ENCODE measurements at places on chromosomes 6 and 20.

DNA sequence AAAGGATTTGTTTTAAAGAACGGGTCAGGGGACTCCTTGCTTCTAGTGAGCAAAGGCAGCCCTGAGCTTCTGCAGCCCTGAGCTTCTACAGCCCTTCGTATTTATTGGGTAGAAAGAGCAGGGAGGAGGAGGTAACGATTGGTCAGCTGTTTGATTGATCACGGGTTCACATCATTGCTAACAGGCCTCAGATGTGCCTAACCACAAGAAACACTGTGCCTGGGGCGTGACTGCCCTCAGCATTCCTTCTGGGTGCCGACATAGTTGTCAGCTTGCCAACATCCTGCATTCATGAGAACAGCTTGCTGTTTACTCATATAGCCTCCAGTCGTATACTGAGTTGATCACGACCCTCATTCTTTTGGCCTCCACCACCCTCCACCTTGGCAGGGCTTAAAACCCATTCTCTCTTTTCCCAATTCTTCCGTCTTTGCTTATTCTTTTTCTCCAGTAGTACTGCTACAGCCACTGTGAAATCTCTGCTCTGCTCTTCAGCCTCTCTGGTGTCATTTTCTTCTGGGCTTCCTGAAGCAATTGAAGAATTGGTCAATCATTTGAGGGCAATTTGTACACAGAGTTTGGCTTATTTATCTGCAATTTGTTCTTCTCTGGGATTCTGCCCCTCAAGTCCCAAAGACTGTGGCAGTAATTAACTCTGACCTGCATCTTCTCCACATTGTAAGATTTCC, 25.4 kb upstream of the NOP56 start:
- no peak for DNase-seq

DNA sequence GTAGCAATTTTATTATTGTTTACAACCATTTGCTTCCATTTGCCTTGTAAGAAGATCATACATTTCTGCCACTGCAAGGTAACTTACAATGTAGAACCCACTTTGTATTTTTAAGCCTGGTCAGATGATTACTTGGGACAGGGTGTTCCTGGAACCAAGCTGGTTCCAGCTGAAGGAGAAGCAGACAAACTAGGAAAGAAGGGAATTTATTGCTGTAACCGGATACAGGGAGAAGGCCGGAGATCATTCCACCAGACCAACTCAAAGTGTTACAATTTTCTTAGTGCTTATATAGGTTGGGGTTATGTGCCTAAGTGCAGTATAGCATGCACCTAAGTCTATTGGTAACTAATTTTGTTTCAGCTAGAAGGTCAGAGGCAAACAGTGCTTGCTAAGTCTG, 104.4 kb downstream of the MANEA start:
- DNase-seq: no peak

GRCh38 chr20:32521780-32522525, 63.2 kb downstream of the NOL4L start:
- no peak for DNase-seq

DNA sequence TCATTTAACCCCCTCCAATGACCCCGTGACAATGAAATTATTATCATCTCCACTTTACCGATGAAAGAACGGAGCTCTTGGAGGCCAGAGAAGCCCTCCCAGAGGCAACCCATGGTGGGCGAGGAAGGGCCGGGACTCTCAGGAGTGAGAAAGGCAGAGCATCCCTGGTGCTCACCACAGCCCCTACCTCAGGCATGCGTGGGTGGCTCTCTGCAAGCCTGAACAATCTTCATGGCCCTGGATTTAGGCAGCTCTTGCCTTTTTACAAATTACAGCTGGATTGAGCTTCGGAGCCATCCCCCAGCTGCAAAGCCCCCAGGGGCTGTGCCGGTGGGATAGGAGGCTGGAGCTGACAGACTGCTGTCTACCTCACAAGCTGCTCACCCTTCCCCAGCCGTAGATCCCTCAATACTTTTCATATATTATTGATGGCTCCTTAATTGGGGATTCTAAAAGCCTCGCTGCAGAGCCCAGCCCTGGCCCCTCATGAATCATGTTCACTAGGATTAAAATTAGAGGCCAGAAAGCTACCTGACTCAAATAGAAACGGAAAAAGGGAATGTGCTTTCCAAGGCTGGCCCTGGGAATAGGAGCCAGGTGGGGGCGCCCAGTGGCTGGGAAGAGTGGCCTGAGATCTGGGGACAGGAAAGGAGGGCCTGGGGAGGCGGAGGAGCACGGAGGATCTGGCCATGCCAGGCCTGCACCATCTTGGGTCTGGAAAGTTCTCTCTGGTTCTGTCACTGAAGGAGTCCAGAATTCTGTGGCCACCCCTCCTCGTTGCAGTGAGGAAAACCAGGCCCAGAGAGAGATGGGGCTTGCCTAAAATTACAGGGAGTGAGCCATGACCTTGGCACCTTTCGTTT, 29.1 kb downstream of the CPNE5 start:
- no peak for DNase-seq

DNA sequence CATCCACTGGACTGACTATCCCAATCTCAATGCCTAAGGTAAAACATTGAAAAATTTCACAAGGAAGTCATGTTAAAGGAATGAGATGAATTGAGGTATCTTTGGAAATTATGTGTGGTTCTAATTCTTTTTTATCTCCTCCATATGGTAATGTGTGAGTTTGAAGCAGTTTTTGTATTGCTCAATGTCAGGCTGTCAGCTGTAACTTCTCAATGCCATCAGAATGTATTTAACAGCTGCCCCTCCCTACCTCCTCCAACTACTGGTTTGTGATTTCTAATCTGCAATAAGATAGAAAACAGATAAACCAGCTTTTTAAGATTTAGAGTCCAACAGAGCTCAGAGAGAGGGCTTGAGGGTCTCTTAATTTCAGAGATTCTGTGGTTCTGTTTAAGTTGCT, 1005.8 kb upstream of the ADGRB3 start:
- no peak for DNase-seq

DNA sequence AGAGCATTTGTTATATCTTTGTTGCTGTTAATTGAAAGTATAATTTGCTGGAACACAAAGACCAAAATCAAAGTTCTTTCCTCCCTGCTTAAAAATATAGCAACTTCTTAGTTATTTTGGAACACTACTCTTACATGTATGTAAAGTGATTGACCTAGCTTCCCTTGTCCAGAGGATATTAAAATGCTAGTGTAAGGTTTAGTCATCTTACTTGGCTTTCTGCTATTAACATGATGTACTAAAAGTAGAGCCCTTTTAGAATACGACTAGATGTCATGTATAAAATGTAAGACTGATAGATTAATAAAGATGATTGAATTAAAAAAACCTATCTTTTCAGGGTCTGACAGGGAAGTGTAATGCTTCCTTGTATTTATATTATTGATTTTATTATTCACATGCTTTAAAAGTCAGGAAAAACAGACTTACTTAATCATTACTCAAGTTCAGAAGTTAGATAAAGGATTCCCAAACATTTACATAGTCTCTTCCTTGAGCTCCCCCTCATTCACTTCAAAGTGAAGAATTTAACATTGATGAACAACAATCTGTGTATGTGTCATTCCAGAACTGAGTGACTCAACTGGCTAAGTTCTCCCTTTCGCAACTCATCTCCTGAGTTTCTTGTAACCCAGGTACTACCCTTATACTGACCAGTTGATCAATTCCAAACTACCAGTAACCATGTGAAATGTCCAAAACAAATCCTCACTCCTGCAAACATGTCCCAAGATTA, 50.9 kb downstream of the BTBD9 start:
- no peak for DNase-seq

- DNase-seq: no peak
Observed at GRCh38 chr6:32083812-32084768, 25.0 kb downstream of the TNXB start.

DNA sequence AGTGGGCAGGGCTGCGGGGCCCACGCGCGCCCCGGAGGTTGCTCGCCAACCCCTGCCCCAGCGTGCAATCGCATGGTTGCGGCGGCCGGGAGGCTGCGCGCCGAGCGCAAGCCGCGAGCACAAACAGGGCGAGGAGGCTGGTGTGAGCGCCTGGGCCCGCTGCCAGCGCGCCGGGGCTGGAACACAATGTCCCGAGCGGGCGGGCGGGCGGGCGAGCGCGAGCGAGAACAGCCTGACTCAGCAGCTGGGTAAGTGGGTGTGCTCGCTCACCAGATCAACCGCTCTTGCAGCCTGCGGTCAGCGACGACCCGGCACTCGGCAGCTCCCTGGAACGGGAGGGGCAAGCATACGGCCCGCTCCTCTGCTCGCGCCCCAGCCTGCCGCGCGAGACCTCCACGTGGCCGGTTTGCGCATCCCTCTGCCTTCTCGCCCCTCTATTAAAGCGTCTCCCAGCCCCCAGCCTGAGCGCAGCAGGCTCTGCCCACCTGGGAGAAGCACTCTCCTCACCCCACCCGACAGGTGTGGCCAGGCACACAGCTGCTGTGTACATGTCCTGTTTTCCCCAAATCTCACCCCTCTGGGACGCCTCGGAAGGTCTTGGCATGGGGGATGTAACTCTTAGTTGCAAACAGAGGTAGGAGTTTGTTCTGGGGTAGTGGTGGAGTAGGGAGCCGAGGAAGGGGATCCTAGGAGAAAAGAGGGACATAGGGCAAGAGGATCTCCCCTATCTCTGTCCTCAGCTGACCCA, 8.7 kb upstream of the ARMC12 start:
- peak; percentile 75 for DNase-seq

DNA sequence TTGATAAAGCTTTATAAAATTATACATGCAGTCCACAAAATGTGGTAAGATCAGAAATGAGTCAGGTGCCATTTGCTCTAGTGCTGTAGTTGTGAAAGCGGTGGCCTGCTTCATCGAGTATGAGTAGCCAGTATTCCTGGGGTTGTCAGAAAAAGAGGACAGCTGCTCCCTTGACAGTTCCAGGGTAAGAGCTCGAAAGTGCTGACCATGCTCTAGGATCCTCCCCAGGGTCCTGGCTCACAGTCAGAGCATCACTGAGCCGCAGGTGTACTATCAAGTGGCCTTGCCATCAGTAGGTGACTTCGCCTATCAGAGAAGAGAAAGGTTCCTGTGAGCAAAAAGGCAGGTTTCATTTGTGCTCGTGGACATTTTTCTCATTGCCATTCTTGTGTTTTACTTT, 3.6 kb downstream of the BTBD3 start:
- no peak for DNase-seq

DNA sequence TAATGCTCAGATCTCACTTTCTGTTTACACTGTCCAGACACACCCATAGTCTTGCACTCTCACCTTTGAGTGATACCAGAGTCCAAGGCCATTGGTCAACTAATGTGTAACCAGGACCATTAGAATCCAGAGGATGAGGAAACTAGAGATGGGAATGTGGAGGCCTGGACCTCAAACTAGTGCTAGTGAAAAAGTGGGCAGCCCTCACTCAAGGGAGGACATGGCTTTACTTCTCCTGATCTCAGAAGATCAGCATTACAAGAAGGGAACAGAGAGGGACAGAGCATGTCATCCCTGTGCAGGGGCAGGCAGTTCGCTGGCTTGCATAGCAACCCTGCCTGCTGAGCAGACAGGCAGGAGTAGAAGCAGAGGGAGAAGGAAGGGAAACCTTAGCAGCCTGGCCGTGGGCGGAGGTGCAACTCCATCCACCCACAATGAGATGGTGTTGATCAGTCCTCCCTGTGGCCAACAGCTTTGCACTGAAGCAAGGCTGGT, 22.6 kb upstream of the XRN2 start:
- no peak for DNase-seq

GRCh38 chr20:46897328-46897880, 2.8 kb downstream of the EYA2 start:
- no peak for DNase-seq

- DNase-seq: no peak
Observed at GRCh38 chr6:35489995-35490791, 6.7 kb downstream of the TEAD3 start.

GRCh38 chr20:34075647-34076046, 36.4 kb downstream of the EIF2S2 start:
- no peak for DNase-seq

- DNase-seq: no peak
Observed at GRCh38 chr20:12976720-12977309, 32.0 kb upstream of the SPTLC3 start.

DNA sequence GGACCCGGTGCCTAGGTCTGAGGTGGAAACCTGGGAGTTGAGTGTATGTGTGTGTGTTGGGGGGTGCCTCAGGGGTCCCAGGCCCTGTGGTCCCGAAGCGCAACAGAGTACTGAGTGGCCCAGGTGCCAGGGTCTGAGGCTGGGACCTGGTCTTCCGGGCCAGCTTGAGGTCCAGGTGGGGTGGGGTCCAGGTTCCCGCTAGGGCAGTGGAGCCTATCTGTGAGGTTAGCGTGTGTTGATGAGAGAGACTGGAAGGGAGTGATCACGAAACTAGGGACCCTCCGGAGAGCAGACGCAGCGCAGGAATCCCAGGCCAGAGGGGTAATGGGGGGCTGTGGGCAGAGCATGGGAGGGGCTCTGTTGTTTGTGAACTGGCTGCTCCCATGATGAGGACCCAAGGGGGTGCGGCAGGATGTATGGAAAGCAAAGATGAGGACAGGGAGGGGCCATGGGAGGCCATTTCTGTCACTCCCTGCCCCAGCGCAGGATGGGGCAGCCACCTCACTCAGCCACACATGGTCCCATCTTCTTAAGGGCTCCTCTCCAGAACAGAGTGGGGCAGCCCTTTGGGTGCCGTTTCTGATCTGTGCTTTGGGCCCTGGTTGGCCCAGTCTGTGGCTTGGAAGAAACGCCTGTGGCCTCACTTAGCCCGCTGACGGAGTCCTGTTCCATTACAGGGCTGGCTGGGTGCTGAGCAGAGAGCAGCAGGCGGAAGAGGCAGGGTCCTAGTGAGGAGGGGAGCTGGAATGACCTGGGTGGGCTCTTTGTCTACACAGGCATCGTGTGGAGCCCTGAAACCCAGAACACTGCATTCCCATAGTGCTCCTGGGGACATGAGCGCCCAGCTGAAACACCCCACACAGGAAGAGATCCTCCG, 872 bp downstream of the HSPA12B start:
- DNase-seq: no peak

- DNase-seq: no peak
Observed at GRCh38 chr6:97939440-97940168, 656.6 kb upstream of the MMS22L start.

- DNase-seq: no peak
Observed at GRCh38 chr20:47757145-47758035, 27.9 kb downstream of the SULF2 start.

DNA sequence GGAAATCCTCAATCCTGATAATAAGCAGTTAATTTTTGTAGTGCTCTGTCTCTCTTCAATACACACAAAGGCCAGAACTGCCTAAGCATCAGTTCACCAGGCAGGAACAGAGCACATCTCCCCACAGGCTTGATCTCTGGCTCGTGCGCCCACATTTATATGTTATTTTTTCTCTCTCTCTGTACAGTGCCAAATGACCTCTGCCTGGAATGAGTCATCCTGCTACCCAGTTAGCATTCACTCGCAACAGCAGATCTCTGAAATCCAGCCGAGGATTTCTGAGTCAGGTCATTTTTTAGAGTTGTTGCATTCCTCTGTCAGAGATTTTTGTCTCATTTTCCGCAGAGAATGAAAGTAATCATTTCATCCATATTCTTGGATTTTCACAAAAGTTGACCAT, 107.1 kb downstream of the COL12A1 start:
- DNase-seq: no peak

DNA sequence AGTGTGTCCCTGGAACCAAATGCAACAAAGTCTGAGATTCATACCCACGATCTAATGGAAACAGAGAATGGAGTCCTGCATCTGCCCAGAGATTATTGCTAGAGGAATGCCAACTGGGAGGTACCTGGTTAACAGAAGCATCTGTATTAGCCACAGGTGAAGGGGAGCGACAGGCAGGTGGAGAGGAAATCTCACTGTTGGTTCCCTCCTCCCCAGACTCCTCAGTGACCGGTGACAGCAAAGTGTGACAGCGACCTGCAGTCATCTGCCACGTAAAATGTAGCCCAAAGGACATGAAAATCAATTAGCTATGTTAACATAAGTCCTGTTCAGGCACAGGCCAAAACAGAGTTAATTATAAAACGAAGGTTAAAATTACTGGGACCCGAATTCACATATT, 336.6 kb downstream of the SYNE1 start:
- no peak for DNase-seq

Data from stimulated activated CD4-positive, alpha-beta T cell treated with anti-CD3 and anti-CD28 coated beads, Interleukin-12 subunit alpha, Interleukin-12 subunit beta, amount 100 ng/mL, for 24 hours (primary cell).